ENCODE measurements at places on chromosomes 7 and 10.

DNA sequence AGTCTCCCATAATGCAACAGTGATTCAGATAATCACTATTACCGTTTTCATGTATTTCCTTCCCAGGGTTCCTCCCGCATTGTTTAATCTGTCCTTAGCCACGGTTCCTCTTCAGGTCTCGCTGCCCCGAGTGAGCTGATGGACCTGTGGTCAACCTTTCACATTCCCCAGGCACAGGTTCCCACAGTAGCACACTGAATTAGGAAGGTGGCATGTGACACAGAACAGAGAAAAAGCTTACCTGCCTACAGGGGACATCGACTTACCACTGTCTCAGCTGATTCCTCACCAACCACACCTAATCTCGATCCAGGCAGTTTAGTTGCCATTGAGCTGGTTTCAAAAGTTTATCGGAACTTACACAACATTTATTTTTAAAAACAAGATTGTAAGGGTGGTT lies 72.2 kb downstream of the MTURN start:
- no peaks in the 10 kb centered on the region for H3K27me3 ChIP-seq
- no peak overlapping the region for H3K4me3 ChIP-seq
- no peaks in the 10 kb centered on the region for H3K4me1 ChIP-seq
- H3K36me3 ChIP-seq, result no peaks in the 10 kb centered on the region
- no peak for DNase-seq

- no peaks in the 10 kb centered on the region for H3K27me3 ChIP-seq
- peaks cover 2% of the 10 kb centered on the region for H3K36me3 ChIP-seq
- H3K27ac ChIP-seq, result no peak overlapping the region
- no peak for DNase-seq
These were observed 41.5 kb downstream of the MYOF start for GRCh38 chr10:93440591-93441091.

- H3K27ac ChIP-seq, result no peak overlapping the region
- no peaks in the 10 kb centered on the region for H3K4me1 ChIP-seq
- no peaks in the 10 kb centered on the region for H3K36me3 ChIP-seq
These were observed 38.6 kb downstream of the ELFN1 start for GRCh38 chr7:1708596-1709251.

DNA sequence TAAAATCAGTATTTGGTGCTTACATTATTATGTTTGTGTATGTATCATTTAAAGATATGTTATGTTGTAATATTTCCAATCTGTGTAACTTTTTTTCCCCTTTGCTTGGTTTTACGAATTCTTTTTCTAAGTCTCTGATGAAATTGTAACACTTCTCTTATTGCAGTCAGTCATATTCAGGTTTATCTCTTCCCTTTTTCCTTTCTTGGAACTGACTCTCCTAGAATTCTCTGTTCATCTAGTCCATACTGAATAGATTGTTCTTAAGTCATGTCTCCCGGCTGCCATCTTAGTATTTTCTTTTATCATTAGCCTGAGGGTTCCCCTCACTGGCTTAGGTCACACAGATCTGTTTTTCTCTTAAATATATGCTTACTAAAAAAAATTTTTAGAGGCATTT lies 44.6 kb downstream of the PHTF2 start:
- H3K4me3 ChIP-seq, result no peak overlapping the region
- no peaks in the 10 kb centered on the region for H3K27me3 ChIP-seq
- no peak overlapping the region for H3K27ac ChIP-seq
- H3K4me1 ChIP-seq, result peaks cover 16% of the 10 kb centered on the region
- peaks cover 9% of the 10 kb centered on the region for H3K36me3 ChIP-seq
- no peak for DNase-seq

GRCh38 chr10:18282094-18282493 lies 141.9 kb downstream of the CACNB2 start:
- H3K27ac ChIP-seq, result no peak overlapping the region
- H3K4me3 ChIP-seq, result no peak overlapping the region
- H3K36me3 ChIP-seq, result no peaks in the 10 kb centered on the region
- H3K27me3 ChIP-seq, result no peaks in the 10 kb centered on the region
- H3K4me1 ChIP-seq, result no peaks in the 10 kb centered on the region
- no peak for DNase-seq

DNA sequence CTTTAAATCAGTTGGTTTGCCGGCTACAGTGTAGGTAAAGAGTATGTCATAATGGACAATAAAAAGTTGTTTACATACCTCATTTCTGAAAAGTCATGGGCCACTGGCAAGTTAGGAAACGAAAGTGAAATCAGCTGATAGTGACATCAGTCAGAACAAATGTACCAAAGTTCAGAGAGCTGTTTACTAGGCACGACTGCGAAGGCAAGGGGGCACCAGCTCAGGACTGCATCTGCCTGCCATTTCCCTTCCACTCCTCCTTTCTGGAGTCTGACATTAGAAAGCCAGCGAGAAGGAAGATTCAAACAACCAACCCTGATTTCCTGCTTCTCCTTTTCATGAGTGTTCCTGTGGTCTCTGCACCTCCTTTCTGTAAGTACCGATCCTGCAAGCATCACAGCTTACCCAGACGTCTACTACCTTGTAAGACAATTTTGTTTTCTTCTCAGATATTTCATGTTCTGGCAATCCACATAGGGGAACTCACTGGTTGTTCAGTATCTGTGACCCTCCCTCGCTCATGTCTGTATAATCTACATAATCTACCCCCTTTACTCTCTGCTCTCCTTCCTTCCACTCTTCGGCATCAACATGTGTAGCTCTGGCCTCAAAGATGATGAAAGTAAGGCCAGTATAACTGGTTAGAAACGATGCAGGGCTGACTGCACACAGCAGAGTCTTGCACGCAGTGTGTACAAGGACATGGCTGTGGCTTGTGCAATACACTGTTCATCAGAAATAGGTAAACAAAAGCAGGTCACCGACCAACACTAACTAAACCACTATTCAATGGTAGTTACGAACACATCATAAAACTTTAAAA lies at the start of gene TMEM140:
TSS of gene TMEM140 (plus strand) at position 174 of the 823 bp plus-strand sequence. CDS start 16,370 bp downstream, outside the sequence.
- no peaks in the 10 kb centered on the region for H3K27me3 ChIP-seq
- H3K4me3 ChIP-seq, result peak within 1 kb of the TSS; percentile 79
- peak within 1 kb of the TSS; percentile 92 for H3K27ac ChIP-seq
- H3K4me1 ChIP-seq, result peaks cover 52% of the 10 kb centered on the region
- peaks cover 21% of the 10 kb centered on the region for H3K36me3 ChIP-seq

DNA sequence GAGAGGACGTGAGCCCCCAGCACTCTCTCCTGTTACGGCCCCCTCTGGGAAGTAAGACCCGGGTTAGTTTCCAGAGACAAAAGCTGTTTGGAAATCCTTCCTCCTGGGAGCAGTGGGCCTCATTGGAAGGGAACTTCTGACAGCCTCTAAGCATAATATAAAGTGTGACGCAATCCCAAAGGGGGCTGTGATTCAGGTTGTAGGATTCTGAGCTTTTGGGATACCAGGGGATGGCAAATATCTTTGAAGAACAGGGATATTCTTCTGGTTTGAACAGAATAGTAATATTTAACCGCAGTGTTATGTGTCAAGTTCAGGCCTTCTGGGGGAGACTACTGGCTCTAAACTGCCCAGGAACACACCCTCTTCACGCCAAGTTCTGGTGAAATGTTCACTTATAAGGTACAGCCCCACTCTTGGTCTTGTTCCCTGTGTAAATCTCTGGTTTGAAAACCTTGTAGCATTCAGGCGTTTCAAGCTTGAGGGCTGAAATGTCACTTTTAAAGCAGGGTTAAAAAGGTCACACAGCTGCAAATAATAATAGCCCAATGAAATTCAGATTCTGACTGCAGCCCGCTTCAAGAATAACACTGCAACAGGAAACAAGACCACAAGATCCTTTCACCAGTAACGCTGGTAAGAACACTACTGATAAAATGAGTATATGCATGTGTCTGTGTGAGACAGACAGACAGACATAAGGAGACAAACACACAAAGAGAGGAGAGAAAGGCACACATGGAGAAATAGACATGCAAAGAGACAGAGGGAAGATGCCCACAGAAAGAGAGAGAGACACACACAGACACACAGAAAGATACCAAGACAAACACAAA lies 69.0 kb downstream of the CREB5 start:
- no peak for DNase-seq
- H3K27me3 ChIP-seq, result peaks cover 19% of the 10 kb centered on the region
- no peaks in the 10 kb centered on the region for H3K36me3 ChIP-seq
- H3K4me1 ChIP-seq, result no peaks in the 10 kb centered on the region
- no peak overlapping the region for H3K27ac ChIP-seq
- no peak overlapping the region for H3K4me3 ChIP-seq

GRCh38 chr10:125774581-125775191 lies 935 bp downstream of the MMP21 start:
- no peak for DNase-seq
- H3K36me3 ChIP-seq, result no peaks in the 10 kb centered on the region
- H3K27me3 ChIP-seq, result no peaks in the 10 kb centered on the region
- H3K4me3 ChIP-seq, result no peak overlapping the region
- no peaks in the 10 kb centered on the region for H3K4me1 ChIP-seq

DNA sequence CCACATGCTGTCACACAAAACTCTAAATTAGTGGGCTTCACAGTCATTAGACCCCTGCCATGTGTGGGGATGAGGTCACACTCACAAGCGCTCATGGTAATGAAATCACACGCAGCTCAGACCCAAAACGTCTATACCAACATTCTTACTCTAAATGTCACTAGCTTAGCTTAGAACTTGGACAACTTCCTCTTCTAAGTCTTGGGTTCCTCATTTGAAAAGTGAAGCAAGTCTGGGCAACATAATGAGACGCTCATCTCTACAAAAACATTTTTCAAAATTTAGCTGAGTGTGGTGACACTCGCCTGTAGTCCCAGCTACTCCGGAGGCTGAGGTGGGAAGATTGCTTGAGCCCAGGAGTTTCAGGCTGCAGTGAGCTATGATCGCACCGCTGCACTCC lies 92.7 kb upstream of the MACROH2A2 start:
- H3K4me1 ChIP-seq, result no peaks in the 10 kb centered on the region
- DNase-seq, result no peak
- H3K36me3 ChIP-seq, result no peaks in the 10 kb centered on the region
- H3K27me3 ChIP-seq, result peaks cover 3% of the 10 kb centered on the region
- no peak overlapping the region for H3K27ac ChIP-seq
